ENCODE measurements at places on chromosomes 2 and 18.

DNA sequence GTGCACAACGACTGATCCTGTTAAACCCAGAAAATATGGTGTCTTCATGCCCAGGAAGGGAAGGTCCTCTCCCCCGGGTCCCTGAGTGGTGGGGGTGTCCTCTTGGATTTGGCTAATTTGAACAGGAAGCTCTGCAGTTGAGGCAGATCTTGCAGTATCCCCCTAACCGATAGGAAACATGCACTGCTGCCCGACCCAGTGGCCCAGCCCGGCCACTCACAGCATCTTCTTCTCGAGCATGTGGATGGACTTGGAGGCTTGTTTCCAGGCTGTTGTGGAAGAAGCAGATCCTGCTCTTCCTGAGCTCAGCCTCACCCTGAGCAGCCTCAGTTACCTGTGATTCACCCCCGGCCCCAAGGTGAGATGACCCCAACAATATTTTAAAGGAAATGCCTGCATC is 46.4 kb upstream of the ASB1 start:
- no peak for DNase-seq
- no peak overlapping the region for H3K27ac ChIP-seq
- H3K4me3 ChIP-seq = no peak overlapping the region
- H3K4me1 ChIP-seq = peaks cover 30% of the 10 kb centered on the region
- no peaks in the 10 kb centered on the region for H3K27me3 ChIP-seq

DNA sequence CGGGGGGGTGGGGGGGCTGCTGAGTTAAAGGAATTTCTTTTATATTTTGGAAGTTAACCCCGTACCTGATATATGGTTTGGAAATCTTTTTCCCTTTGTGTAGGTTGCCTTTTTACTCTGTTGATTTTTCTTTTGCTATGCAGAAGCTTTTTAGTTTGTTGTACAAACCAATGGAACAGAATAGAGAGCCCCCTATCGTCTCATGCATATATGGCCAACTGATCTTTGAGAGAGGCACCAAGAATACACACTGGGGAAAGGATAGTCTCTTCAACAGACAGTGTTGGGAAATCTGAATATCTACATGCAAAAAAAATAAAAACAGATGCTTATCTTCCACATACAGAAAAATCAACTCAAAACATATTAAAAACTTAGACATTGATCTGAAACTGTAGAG is 647.8 kb upstream of the KLHL29 start:
- no peaks in the 10 kb centered on the region for H3K36me3 ChIP-seq
- H3K4me3 ChIP-seq = no peak overlapping the region
- no peak for DNase-seq
- H3K4me1 ChIP-seq = no peaks in the 10 kb centered on the region
- H3K27me3 ChIP-seq = no peaks in the 10 kb centered on the region

DNA sequence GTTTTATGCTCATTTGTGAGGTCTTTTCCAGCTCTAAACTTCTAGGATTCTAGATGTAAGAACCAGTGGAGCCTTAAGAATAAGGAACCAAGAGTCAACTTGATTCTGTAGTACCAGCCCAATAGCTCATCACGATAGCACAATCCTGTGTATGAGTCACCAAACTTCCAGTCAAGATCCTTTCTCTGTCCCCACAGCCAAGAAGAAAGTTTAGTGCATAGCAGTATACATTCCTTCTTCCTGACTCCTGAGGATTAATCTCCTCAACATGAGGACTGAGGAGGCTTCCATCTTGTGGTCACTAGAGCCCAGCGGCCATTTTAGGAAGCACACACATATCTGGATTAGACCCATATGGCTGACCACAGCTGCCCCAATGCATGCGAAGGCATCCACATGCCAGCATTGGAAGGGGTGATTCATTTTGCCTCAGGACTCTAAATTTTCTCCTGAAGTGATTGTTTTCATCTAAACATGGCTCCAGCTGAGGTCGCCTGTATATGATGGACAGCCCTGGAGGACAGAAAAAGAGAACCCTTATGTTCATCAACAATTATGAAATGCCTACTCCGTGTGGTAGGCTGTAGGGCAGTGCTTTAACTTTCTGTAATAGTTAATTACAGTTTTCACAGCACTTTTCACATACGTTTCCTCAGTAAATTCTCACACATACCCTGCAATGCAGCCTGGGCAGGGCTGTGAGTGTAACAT is 53.5 kb downstream of the RASGRP3 start:
- H3K36me3 ChIP-seq = peaks cover 3% of the 10 kb centered on the region
- peaks cover 9% of the 10 kb centered on the region for H3K4me1 ChIP-seq
- no peaks in the 10 kb centered on the region for H3K27me3 ChIP-seq
- H3K4me3 ChIP-seq = no peak overlapping the region

- H3K27me3 ChIP-seq = no peaks in the 10 kb centered on the region
- peaks cover 67% of the 10 kb centered on the region for H3K36me3 ChIP-seq
- H3K4me1 ChIP-seq = no peaks in the 10 kb centered on the region
- no peak overlapping the region for H3K4me3 ChIP-seq
Observed at GRCh38 chr2:238331916-238332315, 11.6 kb downstream of the TRAF3IP1 start.

- DNase-seq = no peak
- H3K27ac ChIP-seq = no peak overlapping the region
- H3K27me3 ChIP-seq = peaks cover 31% of the 10 kb centered on the region
- H3K36me3 ChIP-seq = no peaks in the 10 kb centered on the region
- H3K4me1 ChIP-seq = no peaks in the 10 kb centered on the region
Observed at GRCh38 chr2:74618410-74619083, 29.6 kb downstream of the M1AP start.

- H3K36me3 ChIP-seq = no peaks in the 10 kb centered on the region
- no peak overlapping the region for H3K4me3 ChIP-seq
- no peaks in the 10 kb centered on the region for H3K4me1 ChIP-seq
- H3K27ac ChIP-seq = no peak overlapping the region
- DNase-seq = no peak
Observed at GRCh38 chr2:182047544-182047943, 61.9 kb downstream of the PPP1R1C start.

GRCh38 chr2:53896864-53897263 is 37.1 kb upstream of the GPR75 start:
- H3K4me3 ChIP-seq = no peak overlapping the region
- H3K4me1 ChIP-seq = peaks cover 5% of the 10 kb centered on the region
- no peaks in the 10 kb centered on the region for H3K27me3 ChIP-seq
- DNase-seq = no peak
- H3K27ac ChIP-seq = peak overlapping the region; percentile 5

DNA sequence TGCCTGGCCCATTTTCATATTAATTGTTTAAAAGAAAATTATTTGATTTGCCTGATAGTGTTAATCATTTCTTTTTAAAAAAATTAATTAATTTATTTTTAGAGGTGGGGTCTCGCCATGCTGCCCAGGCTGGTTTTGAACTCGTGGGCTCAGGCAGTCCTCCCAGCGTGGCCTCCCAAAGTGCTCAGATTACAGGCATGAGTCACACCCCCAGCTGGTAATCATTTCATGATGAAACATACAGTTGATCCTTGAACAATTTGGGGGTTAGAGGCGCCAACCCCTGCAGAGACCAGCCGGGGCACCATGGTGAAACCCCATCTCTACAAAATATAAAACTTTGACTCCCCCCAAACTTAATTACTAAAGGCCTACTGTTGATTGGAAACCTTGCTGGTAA is 7.9 kb downstream of the GPN1 start:
- no peaks in the 10 kb centered on the region for H3K27me3 ChIP-seq
- no peak overlapping the region for H3K4me3 ChIP-seq
- peaks cover 57% of the 10 kb centered on the region for H3K36me3 ChIP-seq
- peaks cover 58% of the 10 kb centered on the region for H3K4me1 ChIP-seq
- no peak overlapping the region for H3K27ac ChIP-seq

GRCh38 chr2:106342831-106343251 is 125.4 kb downstream of the RGPD3 start:
- H3K27me3 ChIP-seq = no peaks in the 10 kb centered on the region
- no peak for DNase-seq
- H3K36me3 ChIP-seq = no peaks in the 10 kb centered on the region

DNA sequence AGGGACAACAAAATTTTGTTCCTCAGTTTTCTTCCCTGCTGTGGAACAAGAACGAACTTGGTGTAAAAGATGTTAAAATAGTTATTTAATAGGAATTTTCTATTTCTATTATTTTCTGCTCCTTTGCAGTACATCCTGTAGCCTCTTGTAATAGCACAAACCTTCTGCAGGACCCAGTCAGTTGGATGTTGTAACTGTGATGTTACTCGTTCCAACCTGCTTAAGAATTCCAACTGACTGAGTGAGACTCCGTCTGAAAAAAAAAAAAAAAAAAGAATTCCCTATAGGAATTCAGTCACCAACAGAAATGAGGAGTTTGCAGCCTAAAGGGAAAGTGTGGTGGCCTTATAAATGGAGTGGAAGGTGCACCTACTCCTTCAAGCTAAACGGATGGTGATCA is 46.4 kb upstream of the CDH20 start:
- H3K27me3 ChIP-seq = no peaks in the 10 kb centered on the region
- no peak overlapping the region for H3K27ac ChIP-seq
- no peaks in the 10 kb centered on the region for H3K4me1 ChIP-seq
- H3K4me3 ChIP-seq = no peak overlapping the region
- no peaks in the 10 kb centered on the region for H3K36me3 ChIP-seq

DNA sequence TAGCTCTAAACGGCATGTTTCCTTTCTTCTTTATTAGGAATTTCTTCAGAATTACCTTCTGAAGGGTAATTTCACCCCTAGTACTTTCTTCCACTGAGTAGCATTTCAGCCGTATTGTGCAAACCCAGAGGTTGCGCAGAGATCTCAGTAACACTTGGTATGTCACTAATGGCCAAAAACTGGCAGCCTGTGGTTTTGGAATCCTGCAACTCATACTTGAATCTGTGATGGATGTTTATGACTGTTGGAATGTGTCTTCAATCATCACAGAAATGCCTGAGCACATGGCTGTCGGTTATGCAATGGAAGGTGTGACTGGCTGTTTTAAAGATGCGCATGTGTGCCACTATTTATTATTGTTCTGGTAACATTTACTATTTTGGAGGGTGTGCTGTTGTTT is 100.0 kb downstream of the COLEC12 start:
- no peak overlapping the region for H3K4me3 ChIP-seq
- no peak for DNase-seq
- H3K36me3 ChIP-seq = no peaks in the 10 kb centered on the region

GRCh38 chr2:238438856-238439849 is 12.4 kb downstream of the ASB1 start:
- H3K27ac ChIP-seq = peak overlapping the region; percentile 93
- H3K4me1 ChIP-seq = peaks cover 69% of the 10 kb centered on the region
- peak; percentile 76 for DNase-seq

DNA sequence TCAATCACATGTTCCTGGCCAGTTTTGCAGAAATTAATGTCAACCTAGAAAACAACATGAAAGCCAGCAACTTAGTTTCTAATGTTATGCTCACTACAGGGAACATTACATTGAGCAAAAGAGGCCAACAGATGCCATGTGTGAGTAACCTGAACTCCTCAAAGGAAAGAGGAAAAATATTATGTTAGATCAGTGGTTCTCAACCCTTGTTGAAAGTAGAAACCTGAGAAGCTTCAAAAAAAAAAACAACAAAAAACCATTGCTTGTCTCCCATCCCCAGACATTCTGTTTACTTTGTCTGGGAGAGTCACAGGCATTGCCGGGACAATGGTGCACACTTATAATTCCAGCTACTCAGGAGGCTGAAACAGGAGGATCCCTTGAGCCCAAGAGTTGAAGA is 57.7 kb downstream of the METTL4 start:
- H3K27me3 ChIP-seq = no peaks in the 10 kb centered on the region
- H3K4me3 ChIP-seq = no peak overlapping the region
- DNase-seq = no peak
- H3K4me1 ChIP-seq = peaks cover 17% of the 10 kb centered on the region

DNA sequence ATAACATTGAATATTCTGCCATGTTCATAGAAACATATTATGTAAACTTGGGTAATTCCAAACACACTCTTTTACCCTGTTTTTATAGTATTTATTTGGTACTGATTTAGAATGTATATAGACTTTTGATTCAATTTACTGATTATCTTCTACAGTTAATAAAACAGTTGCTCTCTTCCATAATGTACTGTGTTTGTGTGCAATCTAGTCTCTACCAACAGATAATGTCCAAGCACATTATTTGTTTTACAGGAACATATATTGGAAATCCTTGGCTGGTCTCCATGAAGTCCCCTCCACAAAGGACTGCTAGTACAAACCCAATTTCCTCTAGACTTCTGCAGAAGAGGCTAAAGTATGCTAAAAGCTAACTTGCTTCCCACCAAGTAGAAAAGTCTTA is 386.6 kb downstream of the RND3 start:
- no peaks in the 10 kb centered on the region for H3K27me3 ChIP-seq
- no peaks in the 10 kb centered on the region for H3K36me3 ChIP-seq
- no peak overlapping the region for H3K4me3 ChIP-seq
- no peak for DNase-seq

GRCh38 chr2:226159875-226160479 is 639.6 kb downstream of the IRS1 start:
- H3K27ac ChIP-seq = no peak overlapping the region
- no peaks in the 10 kb centered on the region for H3K36me3 ChIP-seq
- H3K4me3 ChIP-seq = no peak overlapping the region
- DNase-seq = no peak
- H3K4me1 ChIP-seq = no peaks in the 10 kb centered on the region

DNA sequence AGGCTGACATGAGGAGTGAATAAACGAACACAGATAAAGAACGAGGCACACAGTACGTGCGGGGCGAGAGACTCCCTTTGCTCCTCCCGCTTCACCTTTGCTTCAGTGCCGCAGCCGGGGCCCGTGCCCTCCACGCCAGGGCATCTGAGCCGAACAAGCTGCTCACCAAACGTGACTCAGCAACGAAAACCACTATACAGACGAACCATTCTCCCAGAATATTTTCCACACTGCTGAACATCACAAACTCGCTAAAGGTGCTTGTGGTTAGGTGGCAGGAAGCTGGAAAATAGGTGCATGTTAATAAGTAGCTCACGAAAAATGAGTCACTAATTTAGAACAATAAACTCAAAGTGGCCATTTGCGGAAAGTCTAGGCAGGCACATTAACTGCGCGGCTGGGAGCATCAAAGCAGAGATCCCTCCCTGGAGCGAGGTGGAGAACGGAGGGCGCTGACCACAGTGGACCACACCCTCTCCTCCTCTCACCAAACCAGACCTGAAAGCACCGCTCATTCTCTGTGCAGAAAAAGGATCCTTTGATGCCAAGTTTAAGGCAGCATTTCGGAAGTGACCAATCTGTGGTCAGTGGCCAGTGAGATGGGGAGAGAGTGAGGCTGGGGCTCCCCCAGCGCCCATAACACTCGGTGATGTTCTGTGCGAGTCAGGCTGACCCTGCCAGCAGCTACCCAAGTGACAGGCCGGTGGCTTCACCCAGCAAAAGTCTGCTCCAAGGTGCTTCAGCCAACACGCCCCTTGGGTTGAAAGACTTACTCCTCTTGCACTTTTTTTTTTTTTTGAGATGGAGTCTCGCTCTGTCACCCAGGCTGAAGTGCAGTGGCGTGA is 153.2 kb downstream of the HDAC4 start:
- H3K36me3 ChIP-seq = peaks cover 14% of the 10 kb centered on the region
- DNase-seq = peak; percentile 56
- peak overlapping the region; percentile 67 for H3K27ac ChIP-seq
- H3K4me1 ChIP-seq = peaks cover 71% of the 10 kb centered on the region

- no peak overlapping the region for H3K4me3 ChIP-seq
- H3K36me3 ChIP-seq = no peaks in the 10 kb centered on the region
- peaks cover 36% of the 10 kb centered on the region for H3K4me1 ChIP-seq
- H3K27ac ChIP-seq = no peak overlapping the region
Observed at GRCh38 chr2:64943387-64944150, 45.6 kb upstream of the SLC1A4 start.

- DNase-seq = no peak
- H3K4me3 ChIP-seq = no peak overlapping the region
- no peak overlapping the region for H3K27ac ChIP-seq
- H3K36me3 ChIP-seq = no peaks in the 10 kb centered on the region
Observed at GRCh38 chr2:96423291-96423690, 81.9 kb downstream of the NEURL3 start.
